ENCODE measurements at places on chromosomes 2 and 18.

DNA sequence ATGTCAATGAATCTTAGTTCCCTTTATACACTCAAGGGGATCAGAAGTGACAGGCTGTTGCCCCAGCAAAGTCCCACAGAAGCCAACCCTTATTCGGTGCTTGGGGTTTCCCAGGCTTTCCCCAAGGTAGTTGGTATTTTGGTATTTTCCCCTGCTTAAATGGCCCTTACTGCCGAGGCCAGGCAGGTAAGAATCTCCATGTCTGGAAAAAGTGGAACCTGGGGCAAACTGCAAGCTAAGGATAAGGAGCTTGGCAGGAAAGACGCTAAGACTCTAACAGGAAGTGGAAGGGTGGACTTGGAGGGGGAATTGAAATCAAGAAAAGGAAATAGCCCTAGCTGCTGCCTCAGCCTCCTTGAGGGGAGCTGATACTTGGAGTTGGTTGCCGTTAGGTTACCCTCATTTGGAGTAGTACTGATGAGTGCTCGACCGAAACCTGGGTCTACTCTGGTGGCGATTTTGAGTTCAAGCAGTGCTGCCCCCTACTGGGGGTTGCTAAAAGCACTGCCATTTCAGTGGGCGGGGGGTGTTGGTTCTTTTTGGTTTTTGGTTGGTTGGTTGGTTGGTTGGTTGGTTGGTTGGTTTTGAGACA, 3.3 kb upstream of the GPBAR1 start:
- no peak for DNase-seq

DNA sequence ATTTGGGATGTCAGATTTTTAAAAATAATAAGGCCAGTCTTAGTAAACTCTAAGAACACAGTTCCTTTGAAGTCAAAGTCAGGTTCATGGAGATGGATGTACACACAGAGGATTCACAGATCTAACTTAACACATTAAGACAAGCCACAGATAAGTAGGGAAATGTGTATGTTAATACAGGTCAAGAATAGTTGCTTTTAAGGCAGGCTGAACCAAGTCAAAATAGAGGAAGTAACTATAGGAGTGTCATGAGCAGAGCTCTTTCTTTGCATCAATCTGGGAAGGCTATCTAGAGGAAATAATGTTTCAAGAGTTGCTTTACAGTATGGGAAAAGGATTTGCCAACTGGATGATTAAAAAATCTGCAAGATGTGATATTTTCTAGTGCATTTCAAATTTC, 128.0 kb upstream of the FBXO11 start:
- no peak for DNase-seq

GRCh38 chr18:26778054-26778393, 87.5 kb downstream of the AQP4 start:
- DNase-seq = no peak

DNA sequence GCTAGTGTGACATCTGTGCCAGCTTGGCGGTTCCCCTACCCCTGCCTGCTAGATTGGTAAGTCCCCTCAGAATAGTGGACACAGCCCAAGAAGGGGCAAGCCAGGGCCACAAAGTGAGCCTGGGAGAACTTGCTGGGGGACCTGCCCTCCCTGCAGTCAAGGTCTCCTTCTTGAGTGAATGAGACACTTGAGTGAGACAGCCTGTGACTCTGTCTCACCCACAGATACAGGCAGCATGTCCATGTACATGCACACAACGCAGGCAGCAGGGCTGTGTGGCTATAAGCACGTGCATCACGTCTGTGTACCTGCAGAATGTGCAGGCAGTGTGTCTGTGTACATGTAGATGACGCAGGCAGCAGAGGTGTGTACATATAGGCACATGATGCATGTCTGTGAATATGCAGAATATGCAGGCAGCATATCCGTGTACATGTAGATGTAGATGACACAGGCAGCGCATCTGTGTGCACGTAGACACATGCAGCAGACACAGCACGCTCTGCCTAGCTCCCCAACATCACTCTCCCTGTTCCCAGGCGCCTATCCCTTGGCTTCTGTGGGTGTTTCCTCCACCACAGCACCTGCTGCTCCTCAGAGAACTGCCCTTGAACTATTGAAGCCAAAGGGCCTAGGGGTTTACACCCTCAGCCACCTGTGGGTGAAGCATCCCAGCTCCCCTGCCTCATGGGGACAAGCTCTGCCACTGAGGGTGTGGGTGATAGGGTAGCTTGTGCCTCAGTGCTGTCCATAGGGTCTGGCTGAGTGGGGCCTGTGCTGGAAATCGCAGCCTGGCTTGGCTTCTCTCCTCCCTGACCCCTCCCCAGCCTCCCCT, 147.2 kb upstream of the TWIST2 start:
- DNase-seq = no peak

- DNase-seq = no peak
Measured at GRCh38 chr2:215832791-215833190, 180.6 kb downstream of the MREG start.

DNA sequence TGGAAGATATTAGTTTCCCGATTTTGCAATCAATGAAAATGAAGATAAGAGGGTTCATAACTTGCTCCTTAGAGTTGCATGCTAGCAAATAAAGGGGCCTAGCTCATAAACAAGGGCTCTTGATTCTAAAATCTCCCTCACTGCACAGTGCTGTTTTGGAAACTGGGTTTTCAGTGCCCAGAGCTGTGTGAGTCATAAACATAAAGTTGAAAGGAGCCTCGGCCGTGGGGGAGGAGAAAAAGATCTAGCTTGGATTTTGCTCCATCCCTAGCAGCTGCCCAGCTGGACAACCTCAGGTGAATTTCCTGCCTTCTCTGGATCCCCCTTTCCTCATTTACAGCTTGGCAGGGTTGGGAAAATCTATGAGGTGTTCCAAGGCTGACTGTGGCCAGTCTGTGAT, 42.5 kb downstream of the LYPD1 start:
- no peak for DNase-seq

GRCh38 chr2:15701341-15701907, 109.8 kb downstream of the DDX1 start:
- DNase-seq = no peak

DNA sequence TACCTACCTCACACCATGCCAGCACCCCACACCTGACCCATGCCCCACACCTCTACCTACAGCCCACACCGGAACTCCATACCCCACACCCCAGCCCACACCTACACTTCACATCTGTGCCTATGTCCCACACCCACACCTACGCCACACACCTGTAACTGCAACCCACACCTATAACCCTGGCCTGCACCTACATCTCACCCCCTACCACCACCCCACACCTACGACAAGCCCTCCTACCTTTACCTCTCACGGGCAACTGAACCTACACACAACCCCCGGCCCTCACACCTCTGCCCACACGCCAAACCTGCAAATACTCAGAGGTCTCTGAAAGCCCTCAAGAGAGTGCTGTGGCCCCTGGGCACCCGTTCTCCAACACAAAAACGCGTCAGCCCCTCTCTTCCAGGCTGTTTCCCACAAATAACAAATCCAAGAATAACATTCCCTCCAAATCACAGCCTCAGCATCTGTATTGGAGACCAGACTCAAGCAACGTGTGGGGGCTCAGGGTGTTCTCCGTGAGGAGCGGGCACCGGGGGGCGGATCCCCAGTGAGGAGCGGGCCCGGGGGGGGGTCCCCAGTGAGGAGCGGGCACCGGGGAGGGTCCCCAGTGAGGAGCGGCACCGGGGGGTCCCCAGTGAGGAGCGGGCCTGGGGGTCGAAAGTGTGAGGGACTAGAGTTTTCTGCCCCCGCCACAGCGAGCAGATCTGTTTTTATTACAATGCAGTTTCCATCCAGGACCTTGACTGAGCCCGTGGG, 33.4 kb downstream of the SLC66A2 start:
- DNase-seq = no peak

- no peak for DNase-seq
Measured at GRCh38 chr2:174486563-174487107, at the start of gene GPR155. TSS of gene GPR155 (minus strand) at chr2:174487029. CDS start at chr2:174481956, 5,073 bp downstream.

DNA sequence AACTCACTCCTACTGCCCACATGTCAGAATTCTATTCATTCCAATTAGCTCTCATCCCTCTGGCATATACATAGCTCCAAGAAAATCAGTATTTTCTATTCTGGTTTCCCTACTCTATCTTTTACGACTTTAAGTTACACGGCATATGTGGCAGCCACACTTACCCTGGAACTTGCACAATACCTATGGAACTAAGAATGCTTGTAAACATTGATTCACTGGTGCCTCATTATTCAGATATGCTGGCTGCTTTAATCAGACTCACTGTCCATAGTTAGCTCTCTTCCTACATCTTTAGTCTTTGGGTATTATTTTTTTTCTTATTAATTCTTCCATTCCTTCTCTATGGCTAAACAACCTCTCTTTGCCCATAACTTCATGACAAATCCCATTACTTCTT, 1519.9 kb upstream of the ACVR2A start:
- DNase-seq = no peak

All from cortex of kidney (tissue), 1 donor.